Epithelial cell of alveolus of lung (primary cell): ENCODE measurements at places on chromosomes 3 and 15. TPM values are rescaled to one million over a fixed set of nuclear protein-coding genes. Genes with fewer than 3 reads are reported as not detected.

The SLC9C1 gene
- total RNA-seq = 0.26 TPM in 1 of 2 replicates, not detected in the other

The MAN2C1 gene
- 56.0 and 82.2 TPM in 2 replicates for total RNA-seq

The ZNF774 gene
- total RNA-seq = 0.16 and 0.91 TPM in 2 replicates

The CIB2 gene
- 3.1 and 8.0 TPM in 2 replicates for total RNA-seq

The TM4SF4 gene
- total RNA-seq = not detected in 2 replicates
